ENCODE measurements at places on chromosomes 16 and 17. TPM values are rescaled to one million over a fixed set of nuclear protein-coding genes. Genes with fewer than 3 reads are reported as not detected.

HYDIN gene
- total RNA-seq, result not detected

GRCh38 chr17:4944163-4944553, 4.1 kb downstream of the RNF167 start:
- DNase-seq, result peak; percentile 39

OR3A3 gene
- not detected for total RNA-seq

NR1D1 gene
- 29.6 TPM for total RNA-seq

DNA sequence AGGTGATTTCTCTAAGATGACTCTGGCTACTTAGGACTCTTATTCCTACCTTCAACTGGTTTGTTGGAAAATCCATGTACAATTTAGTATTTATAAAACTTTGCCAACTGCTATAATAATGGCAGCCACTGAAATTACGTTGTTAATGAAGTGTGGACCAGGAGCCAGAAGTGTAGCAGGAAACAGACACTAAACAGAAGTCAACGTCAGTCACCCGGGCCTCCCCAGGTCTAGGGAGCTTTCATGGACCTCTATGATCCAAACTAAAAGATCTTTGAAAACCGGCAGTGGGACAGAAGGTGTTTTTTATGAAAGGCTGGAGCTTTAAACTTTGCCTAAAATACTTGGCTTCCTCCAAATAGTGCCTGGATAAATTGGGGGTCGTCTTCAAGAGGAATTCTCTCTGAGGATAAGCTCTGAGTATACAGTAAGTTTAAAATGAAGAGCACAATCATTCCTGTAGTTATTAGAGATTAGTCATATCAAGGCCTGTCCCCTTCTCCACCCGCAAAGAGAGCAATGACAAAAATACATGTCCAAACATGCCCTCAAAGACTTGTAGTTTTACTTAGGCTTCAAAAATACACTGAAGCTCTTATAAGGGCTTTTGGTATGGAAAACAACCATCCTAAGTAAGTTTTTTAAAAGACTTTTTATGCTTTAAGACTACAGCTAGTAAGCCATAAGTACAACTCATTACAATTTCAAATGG, 34.6 kb downstream of the DCUN1D3 start:
- DNase-seq, result no peak

SAMD14 gene
- total RNA-seq, result 0.33 TPM

TEKT5 gene
- total RNA-seq, result not detected

TPPP3 gene
- total RNA-seq, result not detected

CSH2 gene
- not detected for total RNA-seq

GRCh38 chr17:5122586-5123342, 6.9 kb downstream of the USP6 start:
- peak; percentile 13 for DNase-seq

GRCh38 chr16:65757064-65757463, 609.4 kb upstream of the CDH5 start:
- no peak for DNase-seq

DNA sequence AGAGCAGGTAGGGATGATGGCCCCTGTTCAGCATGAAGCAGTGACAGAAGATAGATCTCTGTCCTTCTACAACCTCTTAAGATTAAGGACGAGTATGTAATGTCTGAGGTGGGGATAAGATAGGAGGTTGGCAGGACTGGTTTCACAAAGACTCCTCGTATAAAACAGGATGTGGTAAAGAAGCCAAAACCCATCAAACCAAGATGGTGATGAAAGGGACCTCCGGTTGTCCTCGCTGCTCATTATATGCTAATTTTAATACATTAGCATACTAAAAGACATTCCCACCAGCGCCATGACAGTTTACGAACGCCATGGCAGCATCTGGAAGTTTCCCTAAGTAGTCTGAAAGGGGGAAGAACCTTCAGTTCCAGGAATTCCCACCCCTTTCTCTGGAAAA, 27.3 kb downstream of the MIS12 start:
- DNase-seq, result no peak

SLC46A1 gene
- total RNA-seq, result 0.44 TPM

ODF4 gene
- total RNA-seq, result not detected

GRCh38 chr16:77962689-77963088, 59.7 kb upstream of the CLEC3A start:
- no peak for DNase-seq

GRCh38 chr16:79801646-79802045, 201.1 kb upstream of the MAF start:
- DNase-seq, result no peak

CCL16 gene
- total RNA-seq, result not detected

DNA sequence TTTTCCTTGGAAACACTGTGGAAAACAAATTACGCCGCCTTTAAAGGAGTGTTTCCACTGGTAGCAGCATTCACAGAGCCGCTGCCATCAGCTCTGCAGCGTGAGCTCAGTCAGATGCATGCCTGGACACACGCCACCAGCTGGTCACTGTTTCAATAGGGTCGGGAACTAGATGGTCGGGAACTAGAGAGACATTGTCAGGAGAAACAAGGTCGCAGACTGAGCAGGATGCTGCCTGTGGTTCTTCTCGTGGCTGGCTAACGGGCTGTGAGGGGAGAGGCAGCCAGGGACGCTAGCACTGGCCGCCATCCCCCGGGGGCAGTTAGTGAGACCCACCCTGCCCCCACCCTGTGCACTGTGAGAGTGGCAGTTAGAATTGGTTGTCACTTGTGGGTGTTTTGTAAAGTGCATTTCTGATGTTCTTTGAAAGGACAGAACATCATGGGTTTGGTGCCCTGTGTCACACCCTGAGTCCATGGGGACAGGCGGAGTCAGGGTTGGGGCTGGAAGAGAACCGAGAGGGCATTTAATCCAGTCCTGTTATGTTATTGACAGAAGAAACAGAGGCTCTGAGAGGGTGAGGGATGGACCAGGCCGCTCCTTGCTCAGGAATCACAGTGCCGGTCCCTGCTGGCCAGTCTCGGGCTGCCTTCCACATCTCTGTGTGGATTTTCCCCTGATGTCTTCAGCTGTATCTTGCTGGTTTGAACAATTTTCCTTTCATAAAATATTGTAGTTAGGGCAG, 86.3 kb downstream of the SPECC1 start:
- no peak for DNase-seq

DNA sequence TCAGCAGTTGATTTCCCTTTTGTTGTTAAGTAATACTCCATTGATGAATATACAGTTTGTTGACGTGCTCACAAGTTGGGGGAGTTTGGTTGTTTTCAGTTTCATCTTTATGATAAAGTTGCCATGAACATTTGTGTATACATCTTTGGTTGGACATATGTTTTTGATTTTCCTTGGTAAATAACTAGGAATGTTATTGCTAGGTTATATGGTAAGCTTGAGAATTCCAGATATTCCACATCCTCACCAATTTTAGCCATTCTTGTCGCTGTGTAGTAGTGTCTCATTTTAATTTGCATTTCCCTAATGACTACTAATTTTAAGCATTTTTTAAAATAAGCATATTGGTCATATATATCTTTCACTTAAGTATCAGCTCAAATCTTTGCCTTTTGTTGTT, 55.0 kb upstream of the RASL10B start:
- no peak for DNase-seq

GRCh38 chr17:64225410-64225809, 37.6 kb downstream of the TEX2 start:
- DNase-seq, result no peak

DNA sequence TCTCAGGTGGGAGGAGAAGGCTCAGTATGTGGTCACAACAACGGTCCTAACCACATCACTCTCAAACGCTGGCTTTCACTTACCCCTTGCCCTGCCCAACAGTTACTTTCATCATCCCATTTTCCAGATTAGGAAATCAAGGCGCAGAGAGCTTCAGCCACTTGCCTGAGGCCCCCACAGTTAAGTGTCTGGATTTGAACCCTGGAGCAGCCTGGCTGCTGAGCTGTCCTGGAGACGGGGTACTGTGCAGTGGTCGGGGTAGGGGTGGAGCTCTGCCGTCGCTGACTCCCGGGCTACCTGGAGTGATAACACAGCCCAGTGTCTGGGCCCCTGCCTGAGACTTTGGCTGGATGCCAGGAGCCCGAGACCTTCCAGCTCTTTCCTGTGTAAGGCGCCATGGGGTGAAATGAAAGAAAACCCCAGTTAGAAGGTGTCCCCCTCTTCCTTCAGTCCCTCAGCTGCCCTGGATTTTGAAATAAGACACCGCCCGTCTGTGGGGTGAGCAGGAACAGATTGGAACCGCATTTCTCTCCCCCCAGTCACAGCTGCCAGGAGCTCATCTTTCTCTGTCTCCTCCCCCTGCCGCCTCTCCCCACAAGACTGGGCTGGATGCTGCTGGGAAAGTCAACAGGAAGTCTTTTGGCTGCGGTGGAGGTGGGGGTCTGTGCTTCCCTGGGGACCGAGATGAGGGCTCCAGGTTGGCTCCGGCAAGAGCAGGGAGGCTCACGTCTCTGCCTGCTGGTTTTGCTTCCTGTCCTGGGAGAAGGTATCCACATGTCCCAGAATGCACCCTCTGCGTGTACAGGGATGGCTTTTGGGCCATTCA, 280.2 kb downstream of the SEC14L1 start:
- DNase-seq, result peak; percentile 81

- DNase-seq, result no peak
These were observed 22.4 kb downstream of the CMC2 start for GRCh38 chr16:80984124-80984892.

GINS2 gene
- total RNA-seq, result 1.1 TPM

TAT gene
- not detected for total RNA-seq

GRCh38 chr17:9350080-9350479, 225.5 kb downstream of the STX8 start:
- no peak for DNase-seq

GRCh38 chr17:16273499-16273898, 56.5 kb downstream of the PIGL start:
- no peak for DNase-seq

GRCh38 chr16:70661918-70662641, 15.7 kb downstream of the IL34 start:
- DNase-seq, result no peak

GRCh38 chr17:78669975-78670518, 92.9 kb upstream of the DNAH17 start:
- no peak for DNase-seq

All from CD4-positive, alpha-beta T cell (primary cell).